ENCODE measurements at places on chromosomes 5 and 9. TPM values are rescaled to one million over a fixed set of nuclear protein-coding genes. Genes with fewer than 3 reads are reported as not detected.

Gene FST
- 2.0 TPM for total RNA-seq

Gene FSD1L
- 7.6 TPM for total RNA-seq

- DNase-seq: no peak
Measured at GRCh38 chr9:105421154-105421553, 26.7 kb upstream of the FSD1L start.

- DNase-seq: no peak
Measured at GRCh38 chr5:134445856-134446818, 34.5 kb upstream of the CDKN2AIPNL start.

- DNase-seq: no peak
Measured at GRCh38 chr9:121115466-121115865, 40.7 kb downstream of the CNTRL start.

- DNase-seq: no peak
Measured at GRCh38 chr5:142922223-142922952, 152.2 kb downstream of the ARHGAP26 start.

GRCh38 chr9:73682789-73683188 lies 531.1 kb downstream of the ANXA1 start:
- no peak for DNase-seq

Gene PCDHA4
- 0.11 TPM for total RNA-seq

Gene CCL27
- 0.41 TPM for total RNA-seq

DNA sequence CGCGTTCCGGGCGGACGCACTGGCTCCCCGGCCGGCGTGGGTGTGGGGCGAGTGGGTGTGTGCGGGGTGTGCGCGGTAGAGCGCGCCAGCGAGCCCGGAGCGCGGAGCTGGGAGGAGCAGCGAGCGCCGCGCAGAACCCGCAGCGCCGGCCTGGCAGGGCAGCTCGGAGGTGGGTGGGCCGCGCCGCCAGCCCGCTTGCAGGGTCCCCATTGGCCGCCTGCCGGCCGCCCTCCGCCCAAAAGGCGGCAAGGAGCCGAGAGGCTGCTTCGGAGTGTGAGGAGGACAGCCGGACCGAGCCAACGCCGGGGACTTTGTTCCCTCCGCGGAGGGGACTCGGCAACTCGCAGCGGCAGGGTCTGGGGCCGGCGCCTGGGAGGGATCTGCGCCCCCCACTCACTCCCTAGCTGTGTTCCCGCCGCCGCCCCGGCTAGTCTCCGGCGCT lies at the start of gene DAPK1:
Gene DAPK1 (plus strand): TSS at position 264 of the 442 bp plus-strand sequence. CDS start 1,211 bp downstream, outside the sequence.
- peak; percentile 58 for DNase-seq

Gene ASPN
- 17.5 TPM for total RNA-seq

- DNase-seq: no peak
Measured at GRCh38 chr5:54927097-54927746, 58.2 kb downstream of the ESM1 start.

Gene SPRY4
- total RNA-seq: 10.2 TPM

DNA sequence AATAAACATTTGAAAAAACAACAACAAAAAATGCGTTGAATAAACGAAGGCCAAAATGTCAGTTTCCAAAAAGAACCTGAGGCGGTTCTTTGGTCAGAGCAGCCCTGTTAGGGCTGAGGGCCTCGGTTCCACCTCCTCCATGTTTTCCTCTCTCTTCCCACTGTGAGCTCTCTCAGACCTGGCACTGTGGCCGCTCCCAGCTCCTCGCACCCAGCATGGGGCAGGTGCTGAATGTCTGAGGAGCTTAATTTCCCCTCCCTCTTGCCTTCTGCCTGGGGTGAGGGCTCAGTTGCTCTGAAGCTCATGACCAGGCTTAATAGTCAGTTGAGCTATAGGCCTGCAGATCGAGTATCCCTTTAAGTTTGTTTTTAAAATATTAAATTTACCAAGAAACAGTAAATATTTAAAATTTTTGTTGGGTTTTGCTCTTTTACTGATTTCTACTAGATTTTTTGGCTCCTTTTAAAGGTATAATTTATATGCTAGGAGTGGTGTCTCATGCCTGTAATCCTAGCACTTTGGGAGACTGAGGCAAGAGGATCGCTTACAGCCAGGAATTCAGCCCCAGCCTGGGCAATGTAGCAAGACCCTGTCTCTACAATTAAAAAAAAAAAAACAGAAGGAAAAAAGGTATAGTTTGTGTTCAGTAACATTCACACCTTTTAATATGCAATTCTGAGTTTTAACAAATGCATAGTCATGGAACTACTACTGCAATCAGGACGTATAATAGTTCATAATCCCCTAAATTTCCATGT lies 28.1 kb downstream of the DAPK1 start:
- no peak for DNase-seq

GRCh38 chr5:1874348-1874747 lies 8.4 kb downstream of the IRX4 start:
- DNase-seq: no peak

GRCh38 chr5:132764051-132764450 lies 13.0 kb downstream of the SEPTIN8 start:
- no peak for DNase-seq

Gene GRM6
- not detected for total RNA-seq

DNA sequence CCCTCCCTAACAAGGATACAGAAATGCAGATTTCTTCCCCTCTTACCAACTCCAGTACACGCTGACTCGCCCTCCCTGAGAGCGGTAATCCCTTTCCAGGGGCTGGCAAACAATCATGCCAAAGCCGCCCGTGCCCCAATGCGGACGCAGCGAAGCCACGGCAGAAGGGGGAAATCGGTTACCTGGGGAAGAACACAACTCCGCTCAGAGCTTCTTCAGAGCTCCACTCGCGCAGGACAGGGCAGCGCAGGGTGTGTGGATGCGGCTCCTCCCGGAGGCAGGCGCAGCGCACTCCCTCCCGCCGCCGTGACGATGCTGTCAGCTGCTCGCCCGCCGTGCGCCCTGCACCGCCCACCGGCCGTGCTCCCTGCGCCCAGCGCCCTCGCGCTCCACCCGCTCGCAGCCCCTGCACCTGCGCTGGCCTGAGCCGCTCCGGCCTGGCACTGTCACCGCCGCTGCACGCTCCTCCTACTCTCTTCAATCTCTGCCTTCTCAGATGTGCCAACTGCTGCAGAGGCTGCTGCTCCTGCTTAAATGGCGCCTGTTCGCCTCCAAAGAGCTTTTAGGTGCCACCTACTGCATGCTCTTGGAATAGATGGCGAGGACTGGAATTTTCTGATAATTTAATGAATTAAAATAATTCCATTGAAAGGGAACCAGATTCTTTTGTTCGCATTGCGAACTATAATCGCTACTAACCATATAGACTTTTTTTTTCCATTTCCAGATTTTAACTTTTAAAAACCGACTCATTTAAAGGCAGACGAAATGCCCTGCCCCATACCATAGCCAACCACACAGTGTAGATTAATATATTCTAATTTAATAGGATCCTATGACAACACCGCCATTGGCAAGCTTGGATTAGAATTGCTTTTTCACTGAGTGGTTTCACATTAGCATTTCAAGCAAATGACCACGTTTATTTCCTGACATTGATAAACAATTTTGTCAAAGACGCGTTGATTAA lies at the start of gene DIRAS2:
Gene DIRAS2 (minus strand): TSS at position 255 of the 970 bp plus-strand sequence. CDS start 28,997 bp downstream, outside the sequence.
- DNase-seq: peak; percentile 22

GRCh38 chr9:126330536-126330935 lies 3.9 kb downstream of the MVB12B start:
- no peak for DNase-seq

DNA sequence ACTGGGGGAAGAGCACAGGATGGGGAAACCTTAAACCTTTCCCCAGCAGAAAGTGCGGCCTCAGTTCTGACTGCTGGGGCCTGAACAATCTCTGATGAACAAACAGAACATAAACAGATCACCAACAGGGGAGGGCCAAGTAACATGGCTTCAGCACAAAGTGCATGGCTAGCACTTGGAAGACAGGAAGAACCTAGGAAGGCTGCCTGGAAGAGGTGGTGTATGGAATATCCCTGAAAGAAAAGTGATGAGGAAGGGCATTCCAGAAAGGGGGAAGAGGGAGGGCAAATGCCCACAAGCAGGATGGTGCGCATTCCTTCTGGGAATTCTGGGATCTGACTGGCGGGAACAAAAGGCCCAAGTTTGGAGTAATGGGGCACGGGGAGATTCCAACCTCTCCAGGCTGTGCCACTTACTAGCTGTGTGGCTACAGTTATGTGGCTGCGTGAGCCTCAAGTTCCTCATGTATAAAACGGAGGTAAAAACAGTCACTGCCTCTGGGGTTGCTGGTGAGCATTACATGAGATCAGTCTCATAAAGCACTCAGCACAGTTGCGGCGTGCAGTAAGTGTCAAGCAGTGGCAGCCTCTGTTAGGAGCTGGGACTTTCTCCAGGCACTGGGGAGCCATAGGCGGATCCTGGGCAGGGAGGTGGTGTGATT lies 1.6 kb downstream of the PDGFRB start:
- DNase-seq: no peak

Gene LHFPL2
- 5.0 TPM for total RNA-seq

GRCh38 chr5:146878476-146879172 lies at the start of gene PPP2R2B:
Gene PPP2R2B (minus strand): TSS chr5:146878757.
- DNase-seq: peak; percentile 20

Gene NTNG2
- total RNA-seq: 1.9 TPM

DNA sequence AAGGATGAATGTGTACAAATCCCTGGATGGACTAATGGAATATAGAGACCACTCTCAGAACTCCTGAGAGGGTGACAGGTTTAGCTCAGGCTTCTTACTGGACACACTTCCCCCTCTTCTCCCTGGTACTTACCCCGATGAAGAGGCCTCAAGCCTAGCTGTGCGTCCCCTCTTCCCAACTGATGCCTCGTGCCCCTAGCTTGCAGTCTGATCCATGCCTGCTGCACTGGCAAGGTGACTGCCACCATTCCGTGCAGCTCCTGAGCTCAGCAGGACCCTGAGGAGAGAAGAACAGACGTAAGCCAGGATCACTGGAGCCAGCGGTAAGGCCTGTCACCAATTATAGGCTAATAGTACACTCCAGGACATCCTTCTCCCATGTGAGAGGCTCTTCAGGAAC lies 5.5 kb upstream of the STOML2 start:
- DNase-seq: no peak

Gene REEP2
- 6.6 TPM for total RNA-seq

Gene PCDHGB3
- 6.3 TPM for total RNA-seq

Gene ZFYVE16
- total RNA-seq: 36.9 TPM

DNA sequence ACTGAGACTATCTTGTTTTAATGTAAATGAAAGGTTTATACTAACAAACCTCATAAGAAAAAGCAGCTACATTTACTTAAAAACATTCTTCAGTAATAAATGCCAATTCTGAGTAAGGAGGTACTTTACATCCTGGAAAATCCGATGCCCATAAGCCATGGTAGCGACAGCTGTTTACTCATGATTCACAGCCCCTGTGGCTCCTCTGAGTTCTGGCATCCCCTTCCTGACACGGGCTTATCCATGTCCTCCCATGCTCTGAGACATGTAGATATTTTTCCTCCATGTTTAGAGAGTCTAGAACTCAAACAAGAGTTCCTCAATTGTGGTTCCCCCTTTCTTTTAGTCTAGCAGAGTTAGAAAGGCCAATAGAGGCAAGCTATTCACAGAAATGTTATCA lies 63.1 kb upstream of the DEPDC1B start:
- DNase-seq: no peak

DNA sequence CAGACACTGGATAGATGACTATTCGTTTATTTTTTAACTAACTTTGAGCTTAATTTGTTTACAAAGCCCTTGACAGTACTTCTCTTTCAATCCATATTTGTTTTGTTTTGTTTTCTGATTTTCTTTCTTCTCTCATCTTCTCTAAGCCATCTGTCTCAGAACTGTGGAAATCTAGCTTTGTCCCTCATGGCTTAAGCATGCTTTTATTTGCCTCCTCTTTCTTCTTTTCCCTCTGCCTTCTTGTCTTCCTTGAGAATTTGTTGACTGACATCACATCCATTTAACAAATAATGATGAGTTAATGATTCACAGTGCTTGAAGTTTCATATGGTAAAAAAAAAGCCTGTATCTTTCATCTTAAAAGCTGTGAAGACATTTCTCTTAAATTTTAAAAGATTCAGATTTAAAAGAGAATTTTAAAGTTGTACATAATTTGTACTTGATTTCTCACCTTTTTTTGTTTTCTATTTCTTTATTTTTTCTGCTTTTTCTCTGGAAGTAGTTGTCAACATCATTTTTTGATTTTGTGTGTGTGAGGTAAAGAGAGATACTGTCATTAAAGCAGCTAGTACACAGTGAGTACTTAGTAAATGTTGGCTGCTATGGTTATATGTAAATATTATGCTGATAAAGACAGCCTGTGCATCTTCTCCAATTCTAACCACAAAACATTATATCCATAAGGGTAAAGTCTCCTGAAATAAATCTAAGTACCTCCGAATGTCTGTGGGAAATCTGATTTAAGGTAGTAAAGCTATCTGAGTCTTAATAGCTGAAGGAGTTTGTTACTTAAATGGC lies 13.9 kb upstream of the SGCD start:
- no peak for DNase-seq

DNA sequence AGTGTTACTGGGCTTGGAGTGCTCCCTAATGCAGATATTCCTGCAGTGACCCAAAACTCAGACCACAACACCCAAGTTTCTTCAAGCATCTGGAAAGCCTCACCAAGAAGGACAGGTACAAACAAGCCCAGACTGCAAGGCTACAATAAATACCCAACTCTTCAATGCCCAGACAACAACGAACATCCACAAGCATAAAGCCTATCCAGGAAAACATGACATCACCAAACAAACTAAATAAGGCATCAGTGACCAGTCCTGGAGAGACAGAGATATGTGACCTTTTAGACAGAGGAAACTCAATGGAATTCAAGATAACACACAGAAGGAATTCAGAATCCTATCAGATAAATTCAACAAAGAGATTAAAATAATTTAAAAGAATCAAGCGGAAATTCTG lies 605.6 kb downstream of the PDE4D start:
- DNase-seq: no peak

DNA sequence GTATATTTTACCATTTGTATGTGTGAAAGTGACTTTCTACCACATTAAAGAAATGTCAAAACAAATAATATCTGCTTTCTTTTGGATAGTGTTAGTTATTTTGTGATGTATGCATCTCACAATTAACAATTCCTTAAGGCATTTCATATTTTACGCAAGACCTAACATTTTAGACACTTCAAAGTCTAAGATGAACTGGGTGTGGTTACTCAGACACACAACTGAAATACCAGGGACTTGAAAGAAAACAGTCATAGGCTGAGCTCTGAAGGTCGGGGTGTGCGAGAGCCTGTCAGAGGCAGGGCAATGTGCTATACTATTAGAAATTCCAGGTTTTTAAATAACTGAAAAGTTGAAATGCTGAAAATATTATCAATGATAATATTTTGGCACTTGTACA lies 44.5 kb upstream of the ZNF622 start:
- DNase-seq: no peak

DNA sequence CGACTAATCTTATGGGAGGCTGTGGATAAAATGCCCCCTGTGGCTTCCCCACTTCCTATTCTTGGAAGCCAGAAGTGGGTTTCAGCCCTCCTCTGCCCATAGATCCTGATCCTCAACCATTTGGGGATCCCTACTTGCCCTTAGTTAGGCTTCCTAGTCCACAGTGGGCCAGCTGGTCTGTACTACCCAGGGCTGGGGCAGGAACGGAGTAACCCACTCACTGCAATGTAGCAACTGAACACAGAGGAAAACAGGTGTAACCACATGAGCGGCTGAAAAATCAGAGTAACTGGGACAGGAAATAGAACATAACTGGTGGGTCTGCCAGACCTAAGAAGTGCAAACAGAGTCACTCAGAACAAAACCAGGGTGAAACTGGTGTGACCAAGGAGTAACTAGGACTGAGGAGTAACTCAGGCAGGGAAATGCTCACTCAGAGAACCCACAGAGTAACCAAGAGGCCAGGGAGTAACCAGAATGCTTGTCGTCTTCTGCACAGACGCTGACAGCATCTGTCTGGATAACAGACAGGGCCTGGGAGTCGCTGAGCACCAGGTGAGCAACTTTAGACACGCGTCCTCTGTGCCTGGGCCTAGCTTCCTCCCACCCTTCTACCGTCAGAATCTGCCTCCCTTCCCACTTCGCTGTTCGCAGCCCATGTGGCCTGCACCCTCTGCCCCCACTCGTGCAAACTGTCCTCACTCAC lies 1.0 kb downstream of the AQP3 start:
- no peak for DNase-seq

Measured in left ventricle myocardium inferior (tissue), 1 donor.